T-helper 1 cell treated with Interleukin-12 subunit alpha and Interleukin-12 subunit beta and Interleukin-4 antibody, amounts not matched to agents 30 ng/mL and 1 ng/mL, for 36 hours (primary cell): ENCODE measurements at places on chromosomes 1 and 21. TPM values are rescaled to one million over a fixed set of nuclear protein-coding genes. Genes with fewer than 3 reads are reported as not detected.

Gene LENEP
- total RNA-seq = 0.93 and 0.98 TPM in 2 replicates

Gene BCAR3
- total RNA-seq = 0.39 and 0.56 TPM in 2 replicates

Gene MIS18A
- total RNA-seq = 17.0 and 20.8 TPM in 2 replicates

Gene S100A3
- total RNA-seq = 0.24 TPM in 1 of 2 replicates, not detected in the other

Gene CYP2J2
- 1.5 and 1.8 TPM in 2 replicates for total RNA-seq

Gene LCE1F
- total RNA-seq = not detected in 2 replicates

Gene HJV
- total RNA-seq = not detected in 2 replicates

Gene CA14
- total RNA-seq = not detected in 2 replicates

Gene SERPINC1
- 0.49 TPM in 1 of 2 replicates, not detected in the other for total RNA-seq

Gene RNU1-3
- total RNA-seq = 2,156 and 2,251 TPM in 2 replicates

Gene LRRC39
- 0.49 and 0.54 TPM in 2 replicates for total RNA-seq

Gene NTMT2
- total RNA-seq = not detected in 2 replicates

Gene SLAMF7
- 56.4 and 60.1 TPM in 2 replicates for total RNA-seq

Gene LEMD1
- total RNA-seq = 0.63 and 1.7 TPM in 2 replicates

Gene FBXO2
- 2.0 TPM in 2 replicates for total RNA-seq

Gene SPRR1A
- total RNA-seq = not detected in 2 replicates

Gene ESRRG
- total RNA-seq = not detected in 2 replicates

Gene FLVCR1
- 11.4 and 13.3 TPM in 2 replicates for total RNA-seq

Gene COA6
- total RNA-seq = 40.1 and 40.9 TPM in 2 replicates

Gene C1QA
- not detected in 2 replicates for total RNA-seq

Gene CNKSR1
- total RNA-seq = 3.9 and 4.8 TPM in 2 replicates

Gene SYNC
- total RNA-seq = not detected in 2 replicates

Gene TSSK3
- 0.98 and 1.2 TPM in 2 replicates for total RNA-seq

Gene RYR2
- not detected in 2 replicates for total RNA-seq

Gene CHIT1
- total RNA-seq = 0.27 and 0.41 TPM in 2 replicates

Gene RHEX
- not detected in 2 replicates for total RNA-seq

Gene TMOD4
- total RNA-seq = 2.7 and 4.5 TPM in 2 replicates

Gene S100A7
- not detected in 2 replicates for total RNA-seq

Gene COL6A1
- total RNA-seq = 0.59 and 0.63 TPM in 2 replicates

Gene PDE9A
- 13.0 and 13.4 TPM in 2 replicates for total RNA-seq

Gene ZNF684
- total RNA-seq = 4.9 and 5.9 TPM in 2 replicates

Gene AADACL4
- total RNA-seq = not detected in 2 replicates

Gene ANXA9
- total RNA-seq = not detected in 2 replicates

Gene TSPAN1
- 0.17 TPM in 1 of 2 replicates, not detected in the other for total RNA-seq

Gene RUNX3
- 179 and 186 TPM in 2 replicates for total RNA-seq

Gene CFAP45
- 0.68 and 0.76 TPM in 2 replicates for total RNA-seq

Gene C2CD4D
- total RNA-seq = 0.66 and 0.83 TPM in 2 replicates

Gene GBP7
- total RNA-seq = not detected in 2 replicates

Gene ASPM
- 49.0 and 49.2 TPM in 2 replicates for total RNA-seq
